ENCODE measurements at places on chromosomes 4 and X. TPM values are rescaled to one million over a fixed set of nuclear protein-coding genes. Genes with fewer than 3 reads are reported as not detected.

ZNF674 gene
- total RNA-seq, result 3.0 TPM

- H3K4me3 ChIP-seq, result peak overlapping the region; percentile 2
- DNase-seq, result peak; percentile 53
- H3K36me3 ChIP-seq, result peaks cover 48% of the 10 kb centered on the region
- H3K4me1 ChIP-seq, result peaks cover 90% of the 10 kb centered on the region
Measured at GRCh38 chr4:40232610-40233009, 35.8 kb downstream of the RHOH start.

DNA sequence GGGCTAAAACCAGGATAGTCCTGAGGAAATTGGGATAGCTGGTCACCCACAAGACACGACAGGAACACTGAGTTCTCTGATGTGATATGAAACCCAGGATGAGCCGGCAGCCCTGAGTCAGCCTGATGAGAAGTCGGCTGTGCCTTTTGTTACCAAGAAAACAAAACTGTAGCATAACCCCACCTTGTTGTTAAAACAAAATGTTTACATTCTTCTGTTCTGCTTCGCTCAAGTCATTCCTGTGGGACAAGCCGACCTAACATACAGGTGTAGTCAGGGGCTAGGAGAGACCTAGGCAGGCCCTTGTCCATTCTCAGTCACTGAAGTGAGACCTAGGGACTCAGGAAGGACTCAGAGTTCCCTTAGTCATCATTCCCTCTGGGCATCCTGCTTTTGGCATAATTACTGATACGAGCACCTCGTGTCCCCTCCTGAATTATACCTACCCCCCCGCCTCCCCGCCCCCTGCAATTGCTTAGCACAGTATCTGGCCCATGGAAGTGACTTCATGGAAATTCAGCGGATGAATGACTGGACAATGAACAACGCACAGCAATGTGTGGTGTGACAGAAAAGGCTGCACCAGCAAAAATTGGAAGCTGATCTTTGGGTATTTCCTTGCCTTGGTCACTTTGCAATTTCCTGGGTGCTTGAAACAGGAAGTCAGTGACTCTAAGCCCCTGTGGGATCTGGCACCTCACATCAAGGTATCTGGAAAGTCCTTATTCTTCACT, 31.9 kb upstream of the TLR2 start:
- no peaks in the 10 kb centered on the region for H3K27me3 ChIP-seq
- peaks cover 40% of the 10 kb centered on the region for H3K4me1 ChIP-seq
- peak; percentile 60 for DNase-seq
- H3K36me3 ChIP-seq, result no peaks in the 10 kb centered on the region
- H3K27ac ChIP-seq, result peak overlapping the region; percentile 81

DNA sequence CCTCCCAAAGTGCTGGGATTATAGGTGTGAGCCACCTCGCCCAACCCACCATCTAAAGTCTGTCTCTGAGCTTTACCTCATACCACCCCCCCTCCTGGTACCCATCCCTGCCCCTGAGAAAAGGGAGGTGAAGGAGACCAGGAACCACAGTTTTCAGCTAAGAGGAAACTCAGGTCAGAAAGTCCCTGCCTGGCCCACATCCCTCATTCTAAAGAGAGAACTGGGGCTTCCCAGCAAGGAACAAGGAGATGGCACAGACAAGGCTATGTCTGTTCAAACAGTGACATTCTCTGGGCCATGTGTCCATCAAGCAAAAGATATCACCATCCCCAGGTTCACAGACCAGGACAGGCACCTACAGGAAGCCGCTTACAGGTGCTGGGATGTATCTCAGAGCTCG, 15.8 kb upstream of the CSF2RA start:
- no peak for DNase-seq
- no peak overlapping the region for H3K27ac ChIP-seq
- H3K27me3 ChIP-seq, result no peaks in the 10 kb centered on the region
- H3K36me3 ChIP-seq, result no peaks in the 10 kb centered on the region
- peaks cover 16% of the 10 kb centered on the region for H3K4me1 ChIP-seq

TCP11X2 gene
- total RNA-seq, result not detected

XAGE1A gene
- total RNA-seq, result not detected

GRCh38 chr4:48986654-48987164, 634 bp downstream of the CWH43 start:
- H3K27ac ChIP-seq, result no peak overlapping the region
- no peaks in the 10 kb centered on the region for H3K4me1 ChIP-seq
- peaks cover 2% of the 10 kb centered on the region for H3K36me3 ChIP-seq
- H3K27me3 ChIP-seq, result peaks cover 51% of the 10 kb centered on the region

DNA sequence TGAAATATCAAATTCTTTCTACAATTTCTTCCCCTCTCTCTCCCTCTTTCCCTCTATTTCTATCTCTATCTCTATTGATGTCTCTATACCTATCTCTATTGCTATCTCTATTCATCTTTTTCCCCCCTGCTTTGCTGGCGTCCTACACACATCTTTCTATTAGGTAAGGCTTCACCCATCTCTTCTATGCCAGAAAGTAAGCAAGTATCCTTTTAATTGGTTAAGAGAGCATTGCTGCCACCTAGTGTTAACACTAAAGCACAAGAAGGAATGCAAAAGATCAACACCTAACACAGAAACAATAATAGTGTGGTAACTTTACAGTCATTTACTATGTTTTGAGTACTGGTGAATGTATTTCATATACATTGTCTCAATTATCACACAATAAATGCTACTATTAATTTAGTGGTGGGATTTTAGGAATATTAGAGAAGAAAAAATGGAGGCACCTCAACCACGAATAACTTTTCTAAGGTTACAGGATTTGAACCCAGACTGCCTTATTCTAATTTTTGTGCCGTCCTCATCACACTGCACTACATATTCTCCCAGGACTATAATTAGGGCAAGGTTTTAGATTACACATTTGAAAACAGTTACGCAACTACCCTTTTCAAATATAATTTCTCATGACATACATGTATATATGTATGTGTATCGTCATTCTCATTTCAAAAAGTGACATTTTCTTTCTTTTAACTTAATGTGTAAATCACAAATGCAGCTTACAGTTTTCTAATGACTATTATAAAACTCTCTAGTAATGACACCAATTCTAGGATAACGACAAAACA, 3.7 kb upstream of the C4orf36 start:
- no peak for DNase-seq
- no peak overlapping the region for H3K4me3 ChIP-seq
- H3K36me3 ChIP-seq, result no peaks in the 10 kb centered on the region
- H3K4me1 ChIP-seq, result no peaks in the 10 kb centered on the region
- peaks cover 15% of the 10 kb centered on the region for H3K27me3 ChIP-seq

DNA sequence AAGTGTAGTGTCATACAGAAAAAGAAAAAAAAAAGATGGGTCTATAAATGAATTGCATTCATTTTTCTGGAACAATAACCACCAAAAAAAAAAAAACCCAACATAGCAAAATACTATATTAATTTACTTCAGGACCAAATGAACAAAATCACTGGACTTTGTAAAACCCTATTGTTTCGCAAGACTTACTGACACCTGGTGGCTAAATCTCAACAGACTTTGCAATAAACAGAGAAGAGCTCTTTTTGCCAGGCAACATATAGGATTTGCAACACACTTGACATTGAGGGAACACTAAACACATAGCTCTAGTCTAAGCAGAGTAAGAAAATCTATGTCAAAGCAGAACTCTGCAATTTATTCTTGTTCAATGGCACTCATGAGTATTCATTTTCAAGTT, 990.2 kb downstream of the STPG2 start:
- no peaks in the 10 kb centered on the region for H3K27me3 ChIP-seq
- no peak overlapping the region for H3K27ac ChIP-seq
- H3K36me3 ChIP-seq, result no peaks in the 10 kb centered on the region
- no peak overlapping the region for H3K4me3 ChIP-seq
- DNase-seq, result no peak

GRCh38 chrX:13520351-13520750, 49.0 kb upstream of the EGFL6 start:
- no peak overlapping the region for H3K27ac ChIP-seq
- no peak overlapping the region for H3K4me3 ChIP-seq
- no peak for DNase-seq
- no peaks in the 10 kb centered on the region for H3K4me1 ChIP-seq
- no peaks in the 10 kb centered on the region for H3K36me3 ChIP-seq

- no peaks in the 10 kb centered on the region for H3K27me3 ChIP-seq
- no peak overlapping the region for H3K4me3 ChIP-seq
- no peak for DNase-seq
- peaks cover 13% of the 10 kb centered on the region for H3K36me3 ChIP-seq
Measured at GRCh38 chr4:150751648-150752047, 169.7 kb downstream of the MAB21L2 start.

DNA sequence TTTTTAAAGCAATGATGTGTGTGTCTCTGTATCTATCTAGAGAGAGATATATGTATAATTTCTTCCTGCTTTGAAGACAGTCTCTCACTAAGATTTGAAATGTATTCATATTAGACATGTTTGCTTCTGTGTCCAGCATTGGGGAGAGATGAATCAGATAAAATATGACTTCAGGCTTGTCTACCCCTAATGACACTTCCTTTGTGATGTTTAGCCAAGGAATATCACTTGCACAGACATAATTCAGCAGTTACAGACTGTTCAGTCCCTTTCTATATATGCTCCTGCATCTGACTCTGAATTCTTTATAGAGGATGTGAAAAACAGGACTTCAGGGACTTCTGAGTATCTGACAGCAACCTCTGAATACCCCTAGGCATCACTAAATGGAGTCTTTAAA, 158.4 kb downstream of the DCLK2 start:
- no peaks in the 10 kb centered on the region for H3K4me1 ChIP-seq
- peaks cover 14% of the 10 kb centered on the region for H3K27me3 ChIP-seq
- DNase-seq, result no peak
- no peak overlapping the region for H3K27ac ChIP-seq
- no peaks in the 10 kb centered on the region for H3K36me3 ChIP-seq

SATL1 gene
- total RNA-seq, result not detected

- H3K27ac ChIP-seq, result no peak overlapping the region
- no peak overlapping the region for H3K4me3 ChIP-seq
- H3K36me3 ChIP-seq, result no peaks in the 10 kb centered on the region
- no peak for DNase-seq
Measured at GRCh38 chr4:148369919-148370318, 72.3 kb downstream of the NR3C2 start.

GRCh38 chr4:56953680-56954520, 23.5 kb downstream of the NOA1 start:
- no peak overlapping the region for H3K4me3 ChIP-seq
- no peaks in the 10 kb centered on the region for H3K4me1 ChIP-seq
- no peaks in the 10 kb centered on the region for H3K36me3 ChIP-seq
- no peak overlapping the region for H3K27ac ChIP-seq
- no peak for DNase-seq

GRCh38 chrX:95678679-95679078, 1006.0 kb upstream of the DIAPH2 start:
- H3K4me3 ChIP-seq, result no peak overlapping the region
- H3K36me3 ChIP-seq, result no peaks in the 10 kb centered on the region
- no peak for DNase-seq
- H3K27ac ChIP-seq, result no peak overlapping the region

DNA sequence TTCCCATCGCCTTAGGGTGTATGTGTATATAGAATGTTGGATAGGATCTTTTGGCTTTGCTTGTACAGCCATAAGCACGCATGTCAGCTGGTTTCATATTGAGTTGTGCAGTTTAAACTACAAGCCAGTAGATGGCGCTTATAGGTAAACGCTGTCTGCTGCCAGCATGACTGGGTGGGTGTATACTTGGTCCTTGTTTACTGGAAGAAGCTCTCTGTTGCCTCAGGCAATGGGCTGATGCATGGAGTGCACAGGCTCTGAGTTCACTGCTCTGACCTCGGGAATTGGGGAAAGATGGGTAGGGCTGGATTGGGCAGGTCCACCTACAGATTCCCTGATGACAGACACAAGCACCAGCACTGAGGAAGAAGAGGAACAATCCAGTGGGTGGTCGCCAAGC, 831.5 kb downstream of the STIM2 start:
- H3K27ac ChIP-seq, result no peak overlapping the region
- H3K36me3 ChIP-seq, result no peaks in the 10 kb centered on the region
- H3K4me1 ChIP-seq, result no peaks in the 10 kb centered on the region
- H3K27me3 ChIP-seq, result no peaks in the 10 kb centered on the region
- no peak overlapping the region for H3K4me3 ChIP-seq

GJB1 gene
- not detected for total RNA-seq

DNA sequence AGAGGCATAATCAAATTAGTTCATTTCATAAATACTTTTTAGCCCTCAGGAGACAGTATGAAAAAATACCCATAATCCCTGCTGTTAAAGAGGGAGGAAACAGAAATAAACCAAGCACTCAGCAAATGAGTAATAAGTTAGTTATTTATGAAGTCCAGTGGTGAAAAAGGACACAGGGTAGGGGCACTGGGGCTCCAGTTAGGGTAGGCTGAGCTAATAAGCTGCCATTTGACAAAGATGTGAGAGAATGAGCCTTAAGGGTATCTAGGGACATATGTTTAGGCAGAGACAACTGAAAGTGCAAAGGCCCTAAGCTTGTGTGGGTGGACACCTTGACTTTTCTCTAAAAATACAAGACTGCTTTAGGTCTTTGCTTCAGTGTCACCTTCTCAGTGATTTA, 94.4 kb downstream of the IL15 start:
- no peaks in the 10 kb centered on the region for H3K27me3 ChIP-seq
- H3K4me1 ChIP-seq, result no peaks in the 10 kb centered on the region
- no peak overlapping the region for H3K4me3 ChIP-seq
- H3K36me3 ChIP-seq, result peaks cover 14% of the 10 kb centered on the region

GRCh38 chrX:129798888-129799287, 19.1 kb downstream of the SASH3 start:
- H3K4me3 ChIP-seq, result no peak overlapping the region
- H3K27me3 ChIP-seq, result no peaks in the 10 kb centered on the region
- DNase-seq, result peak; percentile 67
- peaks cover 15% of the 10 kb centered on the region for H3K36me3 ChIP-seq
- H3K27ac ChIP-seq, result peak overlapping the region; percentile 82
- peaks cover 28% of the 10 kb centered on the region for H3K4me1 ChIP-seq

DNA sequence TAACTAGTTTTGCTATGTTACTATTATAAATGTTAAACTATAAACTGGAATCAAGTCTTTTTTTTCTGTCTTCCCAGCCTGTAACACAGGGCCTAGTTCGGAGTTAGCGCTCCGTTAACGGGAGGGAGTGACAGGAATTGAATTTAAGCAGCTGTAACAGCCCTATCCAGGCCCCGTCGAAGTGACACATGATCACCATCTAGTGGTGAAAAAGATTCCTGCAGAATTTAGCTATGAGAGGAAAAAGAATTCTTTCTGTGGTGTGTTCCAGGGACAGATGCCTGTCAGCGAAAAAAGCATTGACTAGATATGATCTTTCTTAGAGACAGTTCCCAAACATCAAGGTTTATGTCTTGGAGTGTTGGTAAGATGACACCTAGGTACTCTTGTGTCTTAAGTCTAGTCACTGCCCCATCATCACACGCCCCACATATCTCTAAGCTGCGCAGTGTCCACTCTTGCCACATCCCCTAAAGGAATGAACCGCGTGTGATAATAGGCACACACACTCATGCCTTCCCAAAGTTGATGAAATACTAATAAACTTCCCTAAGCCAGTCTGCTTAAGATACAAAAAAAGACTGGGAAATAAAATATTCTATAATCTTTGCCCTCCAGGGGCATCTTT, 2.1 kb downstream of the GAB3 start:
- H3K27me3 ChIP-seq, result no peaks in the 10 kb centered on the region
- peak overlapping the region; percentile 39 for H3K4me3 ChIP-seq
- no peak overlapping the region for H3K27ac ChIP-seq
- DNase-seq, result peak; percentile 53
- H3K36me3 ChIP-seq, result peaks cover 2% of the 10 kb centered on the region

LRIT3 gene
- total RNA-seq, result 0.14 TPM
